Vagina (tissue), 2 donors: ENCODE measurements at places on chromosomes 4 and X. TPM values are rescaled to one million over a fixed set of nuclear protein-coding genes. Genes with fewer than 3 reads are reported as not detected.

GRCh38 chr4:173524218-173525117 lies 5.6 kb downstream of the HAND2 start:
- DNase-seq: peak; percentile 88

DNA sequence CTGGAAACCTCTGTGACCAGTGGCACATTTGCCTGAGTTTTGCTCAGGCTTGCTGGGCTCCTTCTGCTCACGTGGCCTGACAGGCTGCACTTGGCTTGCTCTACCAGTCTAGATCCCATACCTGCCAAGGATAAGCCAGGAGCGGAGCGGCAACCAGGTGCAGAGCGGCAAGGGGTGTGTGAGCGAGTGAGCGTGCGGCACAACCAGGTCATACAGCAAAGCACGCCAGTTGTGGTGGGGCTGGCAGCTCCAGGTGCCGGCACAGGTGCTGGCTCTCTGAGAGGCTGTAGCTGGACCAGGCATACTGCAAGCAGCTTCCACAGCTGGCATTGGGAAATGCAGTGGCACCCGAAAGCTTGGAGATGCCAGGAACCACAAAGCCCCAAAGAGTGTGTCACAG lies 1495.1 kb downstream of the PCDH7 start:
- no peak for DNase-seq

DNA sequence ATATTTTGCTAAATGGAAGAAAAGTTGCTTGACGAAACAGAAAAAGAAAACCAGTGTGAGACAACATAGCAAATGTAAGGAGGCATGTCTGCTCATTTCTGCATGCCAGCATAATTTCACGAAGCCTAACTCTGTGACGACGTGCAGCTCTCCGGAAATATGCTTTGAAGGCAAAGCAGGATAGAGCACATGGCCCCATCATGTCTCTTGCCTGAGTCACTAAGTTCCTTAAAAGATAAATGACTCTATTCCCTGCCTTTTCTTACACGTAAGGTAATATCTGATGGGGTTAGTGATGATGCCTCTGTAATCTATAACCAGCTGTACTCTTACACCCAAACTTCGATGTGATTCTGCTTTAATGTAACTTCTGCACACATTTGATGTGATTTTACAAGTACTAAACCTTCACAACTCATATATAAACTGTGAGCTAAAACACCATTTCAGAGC lies 64.5 kb downstream of the ANXA3 start:
- no peak for DNase-seq

DNA sequence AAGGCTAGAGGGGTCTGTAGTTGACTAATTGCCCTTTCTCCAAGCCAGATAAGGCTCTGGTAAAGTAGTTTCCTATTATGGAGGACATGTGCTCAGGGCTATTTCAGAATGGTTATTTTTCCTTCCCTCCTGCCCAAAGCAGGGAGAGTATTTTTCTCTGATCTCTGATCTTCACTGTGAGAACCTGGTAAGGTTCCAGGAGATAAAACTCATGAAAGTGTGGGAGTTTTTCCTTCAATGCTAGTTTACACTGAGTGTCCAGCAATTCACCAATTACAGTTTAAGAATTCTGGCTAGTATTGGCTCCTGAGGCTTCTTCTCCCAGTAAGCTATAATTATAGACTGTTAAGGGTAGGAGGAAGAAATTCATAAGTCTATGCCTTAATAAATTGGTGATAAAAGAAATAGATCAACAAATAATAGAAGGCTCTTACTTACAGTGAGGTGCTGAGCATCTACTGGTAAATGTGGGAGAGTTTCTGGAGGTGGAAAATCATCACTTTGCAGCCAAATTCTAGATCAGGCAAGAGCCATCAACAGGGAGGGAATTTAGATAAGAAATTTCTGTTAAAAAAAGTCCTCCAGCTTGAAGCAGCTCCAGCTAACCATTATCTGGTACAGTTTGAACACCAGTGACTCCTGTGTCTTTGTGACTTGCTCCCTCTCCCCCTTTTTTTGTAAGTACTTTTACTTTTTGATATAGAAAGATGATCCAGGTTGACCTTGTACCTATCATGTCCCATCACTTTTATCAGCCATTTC lies 30.9 kb downstream of the CASP6 start:
- DNase-seq: no peak

DNA sequence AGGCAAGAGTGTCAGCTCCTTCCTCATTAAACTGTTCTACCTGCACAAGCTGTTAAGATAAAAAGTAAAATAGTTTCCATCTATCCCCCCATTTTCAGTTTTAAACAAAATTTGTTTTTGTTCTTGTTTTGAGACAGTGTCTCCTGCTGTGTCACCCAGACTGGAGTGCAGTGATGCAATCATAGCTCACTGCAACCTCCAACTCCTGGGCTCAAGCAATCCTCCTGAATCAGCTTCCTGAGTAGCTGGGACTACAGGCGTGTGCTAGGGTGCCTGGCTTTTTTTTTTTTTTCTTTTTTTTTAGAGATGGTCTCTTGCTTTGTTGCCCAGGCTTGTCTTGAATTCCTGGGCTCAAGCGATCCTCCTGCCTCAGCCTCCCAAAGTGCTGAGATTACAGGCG lies 105.4 kb downstream of the HS6ST2 start:
- DNase-seq: no peak

DNA sequence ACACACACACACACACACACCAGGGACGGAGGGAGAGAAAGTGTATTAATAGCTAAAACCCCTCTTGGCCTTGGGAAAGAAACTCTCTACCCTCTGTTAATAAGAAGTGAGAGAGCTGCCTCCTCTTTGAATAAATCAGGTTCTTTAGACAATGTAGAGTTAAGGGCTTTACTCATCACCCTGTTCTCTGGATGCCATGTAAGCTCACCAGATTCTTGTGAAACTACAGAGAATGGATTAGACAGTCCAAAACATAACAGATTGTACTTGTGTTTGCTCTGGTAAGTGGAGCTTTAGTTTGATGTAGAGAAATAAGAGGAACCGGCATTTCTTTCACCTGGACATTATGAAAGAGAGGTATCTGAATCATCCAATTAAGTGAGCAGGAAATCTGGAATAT lies 263.2 kb downstream of the DMD start:
- DNase-seq: no peak

GRCh38 chrX:36431819-36432218 lies 512.3 kb downstream of the CFAP47 start:
- DNase-seq: no peak

DNA sequence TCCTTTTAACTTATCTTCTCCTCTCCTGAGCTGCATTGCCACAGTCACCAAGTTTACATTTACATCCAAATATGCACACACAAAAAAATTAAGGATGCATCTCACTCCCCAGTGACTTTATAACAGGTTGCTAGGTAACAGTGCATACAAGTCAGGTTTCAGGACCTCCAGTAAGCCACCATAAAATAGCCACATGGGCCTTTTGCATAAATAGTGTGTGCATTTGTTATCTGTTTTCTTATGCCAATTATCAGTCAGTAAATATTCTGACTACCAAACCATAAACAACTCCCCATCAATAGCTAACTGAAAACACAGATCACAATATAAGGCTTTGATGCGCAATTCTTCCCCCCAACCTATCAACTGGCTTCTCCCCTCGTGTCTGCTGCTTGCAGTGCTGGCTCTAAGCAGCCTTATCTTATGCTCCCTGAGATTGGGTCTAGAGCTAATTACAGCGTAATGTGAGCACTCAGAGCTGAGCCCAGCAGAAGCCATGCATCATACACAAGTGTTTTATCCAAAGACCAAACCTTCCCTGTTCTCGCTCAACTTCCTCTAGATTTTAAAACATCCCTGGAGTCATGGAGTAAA lies 55.4 kb downstream of the ZNF827 start:
- no peak for DNase-seq

DNA sequence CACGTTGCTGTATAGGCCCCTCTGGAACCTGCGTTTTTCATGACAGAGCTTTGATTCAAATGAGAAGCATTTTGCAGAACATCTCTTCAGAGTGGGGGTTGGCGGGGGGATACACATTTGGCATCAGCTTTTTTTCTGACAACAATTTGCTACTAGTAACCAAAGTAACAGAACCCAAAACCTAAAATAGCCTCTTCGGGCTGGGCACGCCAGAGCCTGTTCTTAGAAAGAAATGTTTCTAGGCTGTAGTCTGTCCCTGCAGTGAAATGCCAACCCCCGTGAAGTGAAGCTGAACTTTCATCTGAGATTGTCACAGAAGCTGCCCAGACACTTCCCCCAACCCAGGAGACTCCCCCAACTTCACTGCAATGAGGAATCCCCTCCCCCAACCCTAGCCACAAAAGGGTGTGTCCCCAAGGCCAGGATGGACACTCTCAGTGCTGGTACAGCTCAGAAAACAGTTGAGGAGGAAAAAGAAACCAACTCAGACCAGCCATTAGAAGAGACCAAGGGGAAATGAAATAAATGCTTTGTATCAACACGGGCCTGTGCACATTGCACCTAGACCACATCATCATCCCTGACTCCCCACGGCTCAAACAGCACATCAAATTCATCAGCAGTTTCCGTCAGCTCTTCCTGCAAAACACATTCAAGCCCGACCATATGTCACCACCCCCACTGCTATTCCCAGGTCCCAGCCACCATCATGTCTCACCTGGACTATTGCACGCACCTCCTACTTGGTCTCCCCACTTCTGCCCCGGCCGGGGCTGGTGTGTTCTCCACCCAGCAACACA lies 8.4 kb upstream of the MAN2B2 start:
- DNase-seq: no peak

- no peak for DNase-seq
Measured at GRCh38 chr4:83010522-83011318, at the start of gene LIN54. LIN54 (minus strand) TSS chr4:83010823; CDS start chr4:82984844, 25,979 bp downstream.

DNA sequence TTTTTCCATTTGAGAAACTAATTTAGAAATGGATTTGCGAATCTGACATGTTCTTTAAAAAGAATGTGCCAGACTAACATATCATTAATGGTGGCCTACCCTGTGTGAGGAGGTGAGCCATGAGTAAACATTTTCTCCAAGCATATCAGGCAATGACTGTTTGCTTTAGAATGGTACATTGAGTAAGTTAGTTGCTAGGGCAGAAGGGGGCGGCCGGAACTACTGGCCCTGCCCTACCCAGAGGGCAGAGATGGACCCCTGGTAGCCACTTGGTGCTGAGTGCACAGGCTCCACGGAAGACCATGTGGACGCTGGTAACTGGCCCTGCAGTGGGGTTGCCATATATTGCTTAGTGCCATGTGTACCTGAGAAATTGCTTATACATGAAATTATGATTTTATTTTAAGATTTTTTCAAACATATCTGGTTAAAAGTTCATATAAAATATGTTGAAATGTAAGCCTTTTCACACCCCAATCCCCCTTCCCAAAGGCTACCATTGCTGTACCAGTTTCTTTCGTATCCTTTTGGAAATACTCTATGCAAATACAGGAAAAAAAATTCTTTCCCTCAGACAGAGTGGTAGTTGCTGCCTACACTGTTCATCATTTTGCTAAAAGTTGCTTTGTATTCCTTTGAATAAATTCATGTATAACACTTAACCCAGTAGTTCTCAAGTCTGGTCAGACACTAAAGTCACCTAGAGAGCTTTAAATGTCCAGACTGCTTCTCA lies 8.8 kb downstream of the FNIP2 start:
- no peak for DNase-seq

GRCh38 chr4:21469438-21470300 lies 478.9 kb downstream of the KCNIP4 start:
- no peak for DNase-seq

Gene ADGRG2
- total RNA-seq: 2.0 TPM

DNA sequence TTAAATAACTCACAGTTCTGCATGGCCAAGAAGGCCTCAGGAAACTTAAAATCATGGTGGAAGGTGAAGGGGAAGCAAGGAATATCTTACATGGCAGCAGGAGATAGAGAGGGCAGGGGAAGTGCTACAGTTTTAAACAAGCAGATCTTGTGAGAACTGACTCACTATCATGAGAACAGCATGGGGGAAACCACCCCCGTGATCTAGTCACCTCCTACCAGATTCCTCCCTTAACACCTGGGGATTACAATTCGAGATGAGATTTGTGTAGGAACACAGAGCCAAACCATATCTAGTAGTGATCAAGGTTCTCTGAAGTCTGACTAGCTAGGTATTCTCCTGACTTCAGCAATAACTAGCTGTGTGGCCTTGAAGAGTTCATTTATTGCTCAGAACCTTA lies 56.0 kb downstream of the BANK1 start:
- DNase-seq: no peak

Gene SYN1
- 2.7 TPM for total RNA-seq

GRCh38 chr4:173367946-173368345 lies 2.8 kb upstream of the SAP30 start:
- no peak for DNase-seq

DNA sequence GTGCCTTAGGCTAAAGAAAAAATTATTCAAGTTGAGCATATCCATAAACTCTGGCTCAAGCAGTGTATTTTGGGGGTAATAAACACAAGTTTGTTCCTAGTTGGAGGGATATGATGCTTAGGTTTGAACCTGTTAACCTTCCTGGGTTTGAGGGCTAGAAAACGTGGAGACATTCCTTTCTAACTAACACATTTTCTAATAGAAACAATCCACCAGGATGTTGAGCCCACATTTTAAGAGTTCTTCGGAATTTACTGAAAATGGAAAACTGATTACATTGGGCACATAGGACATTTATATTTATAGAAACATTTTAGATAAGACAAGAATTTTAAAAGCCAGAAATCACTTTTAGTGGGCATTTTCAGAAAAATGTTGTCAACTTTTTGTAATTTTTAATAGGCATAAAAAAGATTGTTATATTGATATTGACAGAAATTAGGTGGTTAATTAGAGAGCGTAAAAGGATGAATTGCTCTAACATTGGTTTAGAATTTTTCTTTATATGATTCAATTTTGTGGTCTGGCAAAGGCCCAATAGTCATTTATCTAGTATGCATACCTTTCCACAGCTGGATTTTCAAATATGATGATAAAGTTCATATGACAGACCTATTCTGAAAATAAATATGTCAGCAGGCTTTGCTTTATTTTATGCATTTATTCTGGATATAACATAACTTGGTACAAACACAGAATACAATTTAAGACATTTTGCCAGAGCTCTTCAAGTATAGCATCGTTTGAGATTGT lies 49.2 kb downstream of the CEP44 start:
- no peak for DNase-seq

GRCh38 chr4:5636766-5637670 lies 71.3 kb downstream of the EVC2 start:
- no peak for DNase-seq

- no peak for DNase-seq
Measured at GRCh38 chr4:89193843-89194242, 82.5 kb downstream of the TIGD2 start.

GRCh38 chrX:133045986-133046385 lies 50.9 kb downstream of the USP26 start:
- no peak for DNase-seq

Gene F9
- total RNA-seq: not detected

DNA sequence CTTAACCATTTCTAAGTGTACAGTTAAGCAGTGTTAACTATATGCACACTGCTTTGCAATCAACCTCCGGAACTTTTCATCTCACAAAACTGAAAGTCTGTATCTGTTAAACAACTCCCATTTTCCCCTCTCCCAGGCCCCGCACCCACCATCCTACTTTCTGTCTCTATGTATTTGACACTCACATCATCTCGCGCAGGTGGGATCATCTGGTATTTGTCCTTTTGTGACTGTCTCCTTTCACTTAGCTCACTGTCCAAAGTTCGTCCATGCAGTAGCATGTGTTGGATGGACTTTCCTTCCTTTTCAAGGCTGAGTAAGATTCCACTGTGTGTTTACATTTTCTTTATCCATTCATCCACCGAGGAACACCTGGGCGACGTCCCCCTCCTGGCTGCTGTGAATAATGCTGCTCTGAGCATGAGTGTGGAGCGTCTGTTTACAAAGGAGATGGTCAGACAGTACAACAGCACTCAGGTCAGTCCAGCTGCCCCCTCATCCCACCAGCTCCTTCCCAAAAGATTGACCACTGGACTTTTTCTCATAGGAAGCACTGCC lies 39.8 kb downstream of the DCTD start:
- no peak for DNase-seq
